Vagina (tissue), 2 donors: ENCODE measurements at places on chromosomes 12 and 14. TPM values are rescaled to one million over a fixed set of nuclear protein-coding genes. Genes with fewer than 3 reads are reported as not detected.

EML5 gene
- total RNA-seq, result 0.49 TPM

AJUBA gene
- 21.9 TPM for total RNA-seq

IL31 gene
- not detected for total RNA-seq

CARMIL3 gene
- total RNA-seq, result 1.2 TPM

USP44 gene
- total RNA-seq, result 0.49 TPM

RPL41 gene
- total RNA-seq, result 2,458 TPM

KRT4 gene
- total RNA-seq, result 354 TPM

GALNT16 gene
- 5.2 TPM for total RNA-seq

OR6C4 gene
- total RNA-seq, result not detected

ZCCHC8 gene
- total RNA-seq, result 28.2 TPM

PZP gene
- not detected for total RNA-seq

SLC39A9 gene
- total RNA-seq, result 46.7 TPM

MAP3K12 gene
- 21.9 TPM for total RNA-seq

ENDOU gene
- 21.4 TPM for total RNA-seq

AMIGO2 gene
- total RNA-seq, result 20.4 TPM

- H3K27me3 ChIP-seq, result no peaks in the 10 kb centered on the region
- no peaks in the 10 kb centered on the region for H3K4me1 ChIP-seq
- no peak overlapping the region for H3K4me3 ChIP-seq
Measured at GRCh38 chr12:89363084-89363483, 10.8 kb upstream of the DUSP6 start.

GRCh38 chr12:19671695-19672094 is 232.4 kb downstream of the AEBP2 start:
- no peak overlapping the region for H3K4me3 ChIP-seq
- H3K36me3 ChIP-seq, result no peaks in the 10 kb centered on the region
- H3K4me1 ChIP-seq, result no peaks in the 10 kb centered on the region
- no peak overlapping the region for H3K27ac ChIP-seq

DNA sequence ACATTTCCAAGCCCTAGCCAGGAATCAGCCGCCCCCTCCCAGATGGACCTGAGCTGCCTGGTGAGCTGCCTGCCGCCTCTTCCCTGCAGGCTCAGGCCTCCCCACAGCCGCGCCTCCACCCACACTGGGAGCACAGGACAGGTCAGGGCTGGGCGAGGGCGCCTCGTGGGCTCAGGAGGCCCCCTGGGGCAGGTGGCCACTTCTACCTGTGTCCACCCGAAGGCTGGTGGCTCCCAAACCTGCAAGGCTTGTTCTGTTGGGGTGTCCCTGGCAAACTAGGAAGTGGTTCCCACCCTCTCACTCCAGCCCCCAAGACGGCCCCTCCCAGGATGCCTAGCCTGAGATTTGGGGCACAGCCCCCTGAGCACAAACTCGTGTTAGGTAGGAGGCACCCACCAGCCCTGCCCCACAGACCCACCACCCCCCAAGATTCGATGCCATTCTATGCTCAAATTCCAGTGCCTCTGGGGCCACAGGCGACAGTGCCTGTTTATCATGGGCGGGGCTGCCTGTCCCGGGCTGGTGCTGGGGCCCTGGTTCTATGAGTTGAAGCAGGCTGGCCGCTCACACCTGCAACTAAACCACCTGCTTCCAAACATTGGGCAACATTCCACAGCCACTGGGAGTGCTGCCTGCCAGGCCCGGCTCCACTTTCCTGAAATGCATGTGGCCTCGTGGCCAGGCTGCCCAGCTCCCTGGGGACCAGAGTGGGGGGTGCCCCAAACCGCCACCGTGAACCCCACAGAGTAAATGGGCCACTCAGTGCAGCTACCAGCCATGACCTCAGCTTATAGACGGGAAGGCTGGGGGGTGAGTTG is 6.8 kb downstream of the MMP17 start:
- no peaks in the 10 kb centered on the region for H3K27me3 ChIP-seq
- no peak overlapping the region for H3K4me3 ChIP-seq
- H3K27ac ChIP-seq, result no peak overlapping the region

DNA sequence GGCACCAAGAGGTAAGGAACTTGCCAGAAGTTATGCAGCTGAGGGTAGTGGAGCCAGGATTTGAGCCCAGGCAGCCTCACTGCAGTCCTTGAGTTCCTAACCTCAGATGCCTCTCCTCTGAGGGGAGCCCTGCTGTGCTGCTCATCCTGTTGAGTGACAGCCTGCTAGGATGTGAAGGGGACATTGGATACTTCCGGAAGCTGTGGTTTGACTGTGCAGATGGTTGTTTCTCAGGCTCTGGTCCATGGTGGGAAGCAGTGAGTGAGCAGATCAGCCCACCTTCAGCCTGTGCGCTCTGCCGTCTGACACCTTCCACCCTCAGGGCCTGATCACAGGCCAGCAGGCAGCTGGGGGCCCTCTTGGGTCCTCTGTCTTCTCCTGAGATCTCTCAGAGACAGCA is 253.2 kb downstream of the CACNA1C start:
- H3K4me1 ChIP-seq, result peaks cover 38% of the 10 kb centered on the region
- H3K36me3 ChIP-seq, result no peaks in the 10 kb centered on the region
- H3K4me3 ChIP-seq, result no peak overlapping the region
- DNase-seq, result no peak
- H3K27ac ChIP-seq, result no peak overlapping the region
- no peaks in the 10 kb centered on the region for H3K27me3 ChIP-seq

GRCh38 chr12:118571730-118572129 is 195.4 kb downstream of the SUDS3 start:
- H3K27me3 ChIP-seq, result no peaks in the 10 kb centered on the region
- no peaks in the 10 kb centered on the region for H3K36me3 ChIP-seq
- no peaks in the 10 kb centered on the region for H3K4me1 ChIP-seq
- no peak for DNase-seq

DNA sequence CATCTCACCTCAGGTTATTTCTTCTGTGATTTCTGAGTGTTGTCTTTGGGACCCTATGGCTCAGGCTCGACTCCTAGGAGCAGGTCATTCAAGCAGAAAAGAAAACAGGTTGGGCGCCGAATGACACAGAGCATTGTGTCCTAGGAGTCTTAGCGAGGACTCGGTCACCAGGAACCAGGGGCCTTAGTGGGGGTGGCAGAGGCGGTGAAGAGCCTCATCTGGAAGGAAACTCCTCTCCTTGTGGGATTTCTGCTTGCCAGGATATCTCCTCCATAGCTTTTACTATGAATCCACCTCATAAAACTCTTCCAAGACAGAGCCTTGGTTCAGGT is 630 bp downstream of the PLEKHH1 start:
- no peak for DNase-seq
- H3K27me3 ChIP-seq, result no peaks in the 10 kb centered on the region
- peak overlapping the region; percentile 75 for H3K4me3 ChIP-seq
- H3K36me3 ChIP-seq, result no peaks in the 10 kb centered on the region
- H3K4me1 ChIP-seq, result peaks cover 6% of the 10 kb centered on the region

DNA sequence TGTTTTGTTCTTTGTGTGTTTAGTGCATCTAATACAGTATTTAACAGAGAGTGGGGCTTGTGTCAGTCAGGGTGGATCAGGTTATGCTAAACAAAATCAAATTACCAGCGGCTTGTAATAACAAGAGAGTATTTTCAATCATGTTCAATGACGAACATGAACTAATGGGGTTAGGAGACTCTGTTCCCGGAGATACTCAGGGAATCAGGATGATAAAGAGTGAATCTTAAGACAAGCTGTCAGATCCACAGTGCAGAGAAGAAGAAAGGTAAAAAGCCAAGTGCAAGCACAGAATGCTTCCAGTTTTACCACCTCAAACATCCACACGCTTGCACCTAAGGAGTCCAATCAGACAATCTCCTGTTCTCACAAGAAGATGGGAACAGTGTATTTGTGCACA is 1331.5 kb upstream of the TMEM132C start:
- no peak overlapping the region for H3K4me3 ChIP-seq
- H3K27ac ChIP-seq, result no peak overlapping the region
- no peaks in the 10 kb centered on the region for H3K27me3 ChIP-seq
- no peaks in the 10 kb centered on the region for H3K36me3 ChIP-seq

DNA sequence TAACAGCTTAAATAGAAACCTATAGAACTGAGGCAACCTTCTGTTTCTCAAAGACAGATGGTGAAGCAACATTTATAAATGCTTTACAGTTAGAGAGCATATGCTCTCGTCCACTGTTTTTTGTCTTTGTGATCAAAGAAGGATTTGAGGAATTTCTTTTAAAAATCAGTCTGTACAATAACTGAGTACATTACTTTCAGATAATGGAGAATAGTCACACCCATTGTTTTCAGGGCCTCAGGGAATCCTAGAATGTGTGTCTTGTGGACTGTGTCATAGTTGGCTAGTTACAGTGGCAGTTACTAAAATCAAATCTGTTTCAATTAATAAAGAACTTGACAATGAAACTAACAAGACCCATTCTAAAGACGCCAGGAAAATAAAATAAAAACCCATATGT is 107.9 kb downstream of the PRKCH start:
- no peaks in the 10 kb centered on the region for H3K4me1 ChIP-seq
- no peak overlapping the region for H3K4me3 ChIP-seq
- no peak overlapping the region for H3K27ac ChIP-seq
- H3K27me3 ChIP-seq, result no peaks in the 10 kb centered on the region

- H3K27ac ChIP-seq, result no peak overlapping the region
- no peaks in the 10 kb centered on the region for H3K27me3 ChIP-seq
- no peaks in the 10 kb centered on the region for H3K4me1 ChIP-seq
- H3K4me3 ChIP-seq, result no peak overlapping the region
Measured at GRCh38 chr12:115223322-115223721, 539.3 kb upstream of the TBX3 start.

DNA sequence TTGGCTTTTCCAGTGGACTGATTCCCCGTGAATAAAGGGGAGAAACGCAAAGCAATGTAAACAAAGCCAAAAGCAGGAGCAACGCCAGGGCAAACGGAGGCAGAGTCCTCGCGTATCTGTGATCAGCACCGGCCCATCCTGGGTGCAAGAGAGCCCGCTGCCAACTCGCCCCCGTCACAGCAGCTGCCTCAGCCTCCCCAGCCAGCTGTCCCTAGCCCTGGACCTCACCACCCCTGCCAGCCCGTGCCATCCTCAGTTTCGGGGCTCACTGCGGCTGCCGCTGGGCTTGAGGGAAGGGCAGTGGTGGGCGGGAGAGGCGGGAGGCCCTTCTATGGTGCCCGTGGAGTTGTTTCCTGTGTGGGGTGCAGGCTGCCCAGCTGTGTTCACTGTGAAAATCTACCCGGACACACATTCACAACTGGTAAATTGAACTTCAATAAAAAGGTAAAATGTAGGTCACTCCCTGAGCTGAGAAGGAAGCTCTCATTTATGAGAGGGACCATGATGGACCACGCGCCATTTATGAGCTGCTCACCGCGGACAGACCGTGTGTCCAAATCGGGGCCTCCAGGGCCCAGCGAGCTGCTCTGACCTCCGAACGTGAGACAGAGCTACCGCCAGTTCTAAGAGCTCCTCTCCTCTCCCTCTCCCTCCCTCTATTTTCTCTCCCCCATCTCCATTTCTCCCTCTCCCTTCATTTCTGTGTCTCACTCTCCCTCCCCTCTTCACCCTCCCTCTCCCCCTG is 330.5 kb upstream of the SFSWAP start:
- no peak overlapping the region for H3K27ac ChIP-seq
- no peak for DNase-seq
- H3K4me1 ChIP-seq, result peaks cover 7% of the 10 kb centered on the region
- no peak overlapping the region for H3K4me3 ChIP-seq

GRCh38 chr12:27604431-27604830 is 80.4 kb downstream of the PPFIBP1 start:
- H3K4me3 ChIP-seq, result no peak overlapping the region
- no peak overlapping the region for H3K27ac ChIP-seq
- H3K27me3 ChIP-seq, result no peaks in the 10 kb centered on the region
- peaks cover 36% of the 10 kb centered on the region for H3K4me1 ChIP-seq
- DNase-seq, result no peak
- no peaks in the 10 kb centered on the region for H3K36me3 ChIP-seq

DNA sequence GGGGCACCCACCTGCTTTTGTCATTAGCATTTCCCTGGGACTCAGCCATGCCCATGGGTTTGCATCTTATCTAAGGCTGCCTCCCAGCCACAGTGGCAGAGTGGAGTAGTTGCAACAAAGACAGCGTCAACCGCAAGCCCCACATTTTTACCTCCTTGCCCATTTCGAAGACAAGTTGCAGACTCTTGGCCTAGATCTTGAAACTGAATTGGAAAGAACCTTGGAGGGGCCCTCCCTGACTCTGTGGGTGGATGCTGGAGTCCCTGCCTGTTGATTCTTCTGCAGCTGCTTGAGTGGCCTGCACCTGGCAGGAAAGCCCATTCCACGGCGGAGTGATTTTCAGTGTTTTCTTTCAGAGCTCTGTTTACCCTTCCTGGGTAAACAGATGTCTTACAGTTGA is 309.0 kb downstream of the VRK1 start:
- no peaks in the 10 kb centered on the region for H3K27me3 ChIP-seq
- H3K4me3 ChIP-seq, result no peak overlapping the region
- H3K36me3 ChIP-seq, result no peaks in the 10 kb centered on the region
- no peak overlapping the region for H3K27ac ChIP-seq
- no peak for DNase-seq

GRCh38 chr12:123929946-123930583 is 42.6 kb downstream of the CCDC92 start:
- no peaks in the 10 kb centered on the region for H3K4me1 ChIP-seq
- no peaks in the 10 kb centered on the region for H3K27me3 ChIP-seq
- no peak overlapping the region for H3K4me3 ChIP-seq
- H3K36me3 ChIP-seq, result no peaks in the 10 kb centered on the region

DNA sequence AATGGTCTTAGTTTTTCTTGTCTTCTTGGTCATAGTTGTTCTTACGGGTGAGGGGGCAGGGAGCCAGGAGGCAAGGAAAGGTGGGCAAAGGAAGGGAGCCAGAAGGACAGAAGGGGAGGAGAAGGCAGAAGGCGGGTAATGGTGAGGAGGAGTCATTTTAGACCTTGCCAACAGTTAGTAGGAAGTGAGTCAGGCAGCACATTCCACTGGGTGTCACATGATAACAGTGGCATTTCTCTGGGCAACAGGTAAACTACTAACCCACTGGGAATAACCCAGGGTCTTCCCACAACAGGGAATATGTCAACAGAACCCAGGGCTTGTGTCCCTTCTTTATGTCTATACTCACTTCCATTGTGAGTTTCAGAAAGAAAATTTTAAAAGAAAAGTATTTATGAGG is 127.6 kb downstream of the SLC8A3 start:
- H3K36me3 ChIP-seq, result no peaks in the 10 kb centered on the region
- no peaks in the 10 kb centered on the region for H3K4me1 ChIP-seq
- H3K27me3 ChIP-seq, result no peaks in the 10 kb centered on the region
- H3K27ac ChIP-seq, result no peak overlapping the region
- H3K4me3 ChIP-seq, result no peak overlapping the region

GRCh38 chr14:26761532-26761931 is 163.7 kb upstream of the NOVA1 start:
- no peak overlapping the region for H3K4me3 ChIP-seq
- H3K27ac ChIP-seq, result no peak overlapping the region
- no peaks in the 10 kb centered on the region for H3K4me1 ChIP-seq
- no peaks in the 10 kb centered on the region for H3K27me3 ChIP-seq

- no peak for DNase-seq
- H3K4me3 ChIP-seq, result no peak overlapping the region
- no peak overlapping the region for H3K27ac ChIP-seq
- H3K27me3 ChIP-seq, result no peaks in the 10 kb centered on the region
- H3K36me3 ChIP-seq, result no peaks in the 10 kb centered on the region
- no peaks in the 10 kb centered on the region for H3K4me1 ChIP-seq
Measured at GRCh38 chr12:114425031-114425626, 19.2 kb upstream of the TBX5 start.
